Stomach (tissue), 19 donors: ENCODE measurements at places on chromosomes 7 and 10. TPM values are rescaled to one million over a fixed set of nuclear protein-coding genes. Genes with fewer than 3 reads are reported as not detected.

FAM200A gene
- 5.9 TPM for total RNA-seq

DNA sequence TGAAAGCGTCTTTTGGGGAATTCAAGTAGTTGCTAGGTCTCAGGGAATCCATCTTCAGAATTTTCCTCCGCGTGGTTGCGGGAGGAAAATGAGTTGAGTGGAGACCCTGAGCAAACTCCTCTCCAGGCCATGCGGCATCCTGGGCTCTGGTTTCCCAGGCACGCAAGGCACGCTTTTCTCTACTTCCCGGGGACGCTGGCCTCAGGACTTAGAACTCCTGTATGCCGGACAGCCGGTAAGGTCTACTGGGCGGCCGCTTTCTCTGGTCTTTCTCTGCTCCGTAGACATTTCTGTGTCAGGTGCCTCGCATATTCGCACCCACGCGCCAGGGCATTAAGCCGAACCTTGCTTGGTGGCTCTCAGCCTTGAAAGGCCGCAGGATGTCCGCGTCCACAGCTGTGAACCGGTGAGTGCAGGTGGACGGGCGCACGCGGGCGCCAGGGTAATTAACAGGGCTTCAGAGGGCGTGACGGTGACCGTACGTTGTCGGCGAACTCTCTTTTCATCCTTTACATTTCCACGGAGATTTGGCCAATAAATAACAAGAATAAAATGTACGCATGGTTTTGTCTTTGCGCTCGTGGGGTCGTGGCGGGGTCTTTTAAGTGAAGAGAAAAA lies 992 bp upstream of the RBM20 start:
- DNase-seq, result no peak

DNA sequence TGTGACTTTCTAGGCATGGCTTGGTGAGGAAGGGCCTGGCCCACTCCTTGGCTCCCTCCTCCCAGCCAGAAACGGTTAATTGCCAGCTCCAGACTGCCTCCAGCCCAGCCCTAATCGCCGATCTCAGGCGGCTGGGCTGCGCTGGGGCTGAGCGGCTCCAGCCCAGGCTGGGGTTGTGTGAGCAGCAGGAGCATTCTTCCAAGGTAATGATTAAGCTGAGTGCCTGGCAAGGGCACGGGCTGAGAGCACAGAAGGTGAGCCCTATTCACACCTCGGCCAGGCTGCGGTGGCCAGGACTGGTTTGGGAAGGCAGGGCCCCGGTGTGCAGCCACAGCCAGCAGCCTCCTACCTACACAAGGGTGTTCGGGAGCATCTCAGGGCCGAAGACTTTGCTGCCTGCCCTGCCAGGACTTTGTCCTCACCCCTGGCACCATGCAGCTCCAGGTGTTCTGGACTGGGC lies at the start of gene TMEM72:
Gene TMEM72, plus strand, starts transcription at position 257 of the 460 bp plus-strand sequence. Its CDS starts 176 bp downstream, at position 433.
- peak; percentile 92 for DNase-seq

- DNase-seq, result no peak
Measured at GRCh38 chr7:76149847-76150691, 51.6 kb upstream of the SRRM3 start.

UCMA gene
- not detected for total RNA-seq

DNA sequence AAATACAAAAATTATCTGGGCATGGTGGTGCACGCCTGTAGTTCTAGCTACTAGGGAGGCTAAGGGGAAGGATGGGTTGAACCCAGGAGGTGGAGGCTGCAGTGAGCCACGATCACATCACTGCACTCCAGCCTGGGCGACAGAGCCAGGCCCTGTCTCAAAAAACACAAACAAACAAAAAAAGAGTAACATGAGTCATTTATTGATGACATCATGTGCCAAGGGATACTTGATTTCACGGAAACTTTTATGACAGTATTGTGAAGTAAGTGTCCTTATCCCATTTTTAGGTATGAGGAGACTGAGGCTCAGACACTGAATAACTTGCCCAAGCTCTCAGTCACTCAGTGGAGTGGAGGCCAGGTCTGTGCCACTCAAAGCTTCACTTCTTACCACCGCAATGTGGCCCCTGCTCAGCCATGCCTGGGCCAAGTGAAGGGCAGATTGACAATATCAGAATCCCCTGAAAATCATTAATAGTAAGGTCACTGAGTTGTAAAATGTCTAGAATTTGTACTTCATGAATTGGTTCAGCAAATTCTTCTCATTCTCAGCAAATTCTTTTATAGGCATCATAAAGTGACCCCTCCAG lies 36.5 kb downstream of the EMX2 start:
- DNase-seq, result no peak

- no peak for DNase-seq
Measured at GRCh38 chr10:68132391-68132790, 23.1 kb downstream of the MYPN start.

DNA sequence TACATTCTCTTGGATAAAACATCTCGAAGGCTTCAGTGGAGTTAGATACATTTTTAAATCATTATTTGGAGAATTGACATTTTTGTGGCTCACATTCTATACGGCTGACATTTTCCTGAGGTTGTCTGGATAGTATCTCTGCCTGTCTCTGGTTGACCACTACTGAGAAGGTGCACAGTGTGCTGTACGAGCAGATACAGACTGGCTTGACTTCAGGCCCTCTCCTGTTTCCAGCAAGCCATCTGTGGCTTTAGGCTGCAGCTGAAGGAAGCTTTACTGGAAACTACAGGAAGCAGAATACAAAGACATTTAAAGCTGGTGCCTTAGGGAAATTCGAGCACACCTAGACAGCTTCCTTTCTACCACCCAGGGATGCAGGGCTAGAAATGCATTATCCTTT lies 39.3 kb upstream of the RSU1 start:
- no peak for DNase-seq

- DNase-seq, result no peak
Measured at GRCh38 chr7:15643000-15643705, 43.3 kb downstream of the MEOX2 start.

- no peak for DNase-seq
Measured at GRCh38 chr10:128066870-128067382, 59.3 kb downstream of the MKI67 start.

DNA sequence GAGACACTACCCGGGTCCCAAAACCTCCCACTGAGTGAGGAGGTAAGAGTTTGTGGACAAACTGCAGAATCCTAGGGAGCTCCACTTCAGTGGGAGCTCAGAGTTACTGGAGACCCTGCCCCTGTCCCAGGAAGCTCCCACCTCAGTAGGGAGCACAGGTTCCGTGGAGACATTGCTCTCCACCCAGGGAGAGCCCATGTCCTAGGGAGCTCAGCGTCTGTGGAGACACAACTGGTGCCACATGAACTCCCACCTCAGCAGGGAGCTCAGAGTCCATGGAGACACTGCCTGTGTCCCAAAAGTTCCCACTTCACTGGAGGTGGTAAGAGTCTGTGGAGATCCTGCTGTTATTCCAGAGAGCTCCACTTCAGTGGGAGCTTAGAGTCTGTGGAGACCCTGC lies 6.3 kb downstream of the MYO1G start:
- DNase-seq, result no peak

GRCh38 chr7:98369726-98370125 lies 31.2 kb downstream of the BAIAP2L1 start:
- DNase-seq, result no peak

BLNK gene
- 38.5 TPM for total RNA-seq

DNA sequence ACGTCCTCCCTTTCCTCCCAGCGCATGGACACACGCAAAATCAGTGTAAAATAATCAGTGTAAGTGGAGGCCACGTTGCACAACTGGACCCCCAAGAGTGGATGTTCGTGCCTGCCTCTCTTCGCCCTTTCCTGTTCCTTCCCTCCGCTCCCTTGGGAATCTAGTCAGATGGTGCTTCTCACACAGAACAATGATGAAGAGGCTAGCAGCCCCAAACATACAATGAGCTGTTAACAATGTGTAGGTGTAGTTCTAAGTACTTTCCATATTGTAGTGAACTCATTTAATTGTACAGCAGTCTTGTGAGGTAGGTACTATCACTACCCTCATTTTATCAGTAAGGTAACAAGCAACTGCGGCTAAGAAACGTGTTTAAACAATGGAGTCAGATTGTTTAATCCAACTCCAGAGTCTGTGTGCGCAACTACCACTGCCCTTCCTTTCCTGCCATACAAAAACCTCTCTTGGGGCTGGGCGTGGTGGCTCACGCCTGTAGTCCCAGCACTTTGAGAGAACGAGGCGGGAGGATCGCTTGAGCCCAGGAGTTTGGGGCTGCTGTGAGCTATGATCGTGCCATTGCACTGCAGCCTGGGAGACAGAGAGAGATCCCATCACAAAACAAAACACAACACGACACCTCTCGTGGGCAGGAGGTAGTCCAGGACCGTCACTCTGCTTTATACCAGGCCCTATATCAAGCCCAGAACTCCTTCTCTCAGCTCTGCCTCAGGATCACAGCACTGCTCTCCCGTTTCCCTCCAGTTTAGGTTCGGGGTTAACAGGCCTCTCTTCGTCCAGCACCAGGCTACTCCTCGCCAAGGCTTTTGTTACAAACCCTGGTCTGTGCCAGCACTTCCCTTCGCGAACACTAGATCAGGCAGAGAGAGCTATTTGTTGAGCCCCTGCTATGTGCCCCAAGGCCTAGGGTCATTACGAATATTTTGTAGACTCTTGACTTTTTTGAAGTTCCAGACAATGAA lies 1.1 kb downstream of the FKBP9 start:
- peak; percentile 54 for DNase-seq

ABI1 gene
- 13.6 TPM for total RNA-seq

GRCh38 chr10:20608503-20608902 lies 288.6 kb downstream of the NEBL start:
- DNase-seq, result no peak

- no peak for DNase-seq
Measured at GRCh38 chr7:38153515-38153914, 24.5 kb upstream of the STARD3NL start.

DNA sequence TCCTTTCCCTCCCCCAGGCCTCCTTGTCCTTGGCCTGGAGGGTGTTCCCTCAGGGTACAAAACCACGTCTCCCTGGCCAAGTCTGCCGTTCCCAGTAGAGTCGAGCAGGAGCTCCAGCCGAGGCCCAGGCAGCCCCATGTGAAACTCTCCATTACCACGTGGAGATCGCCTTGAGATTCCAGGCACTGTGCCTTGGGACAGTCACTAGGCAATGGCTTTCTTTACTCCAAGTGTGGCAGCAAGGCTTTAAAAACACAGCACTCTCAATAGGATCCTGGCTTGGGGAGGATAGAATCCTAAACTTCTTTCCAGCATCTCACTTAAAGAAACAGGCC lies 57.5 kb downstream of the PLXNA4 start:
- no peak for DNase-seq

DNA sequence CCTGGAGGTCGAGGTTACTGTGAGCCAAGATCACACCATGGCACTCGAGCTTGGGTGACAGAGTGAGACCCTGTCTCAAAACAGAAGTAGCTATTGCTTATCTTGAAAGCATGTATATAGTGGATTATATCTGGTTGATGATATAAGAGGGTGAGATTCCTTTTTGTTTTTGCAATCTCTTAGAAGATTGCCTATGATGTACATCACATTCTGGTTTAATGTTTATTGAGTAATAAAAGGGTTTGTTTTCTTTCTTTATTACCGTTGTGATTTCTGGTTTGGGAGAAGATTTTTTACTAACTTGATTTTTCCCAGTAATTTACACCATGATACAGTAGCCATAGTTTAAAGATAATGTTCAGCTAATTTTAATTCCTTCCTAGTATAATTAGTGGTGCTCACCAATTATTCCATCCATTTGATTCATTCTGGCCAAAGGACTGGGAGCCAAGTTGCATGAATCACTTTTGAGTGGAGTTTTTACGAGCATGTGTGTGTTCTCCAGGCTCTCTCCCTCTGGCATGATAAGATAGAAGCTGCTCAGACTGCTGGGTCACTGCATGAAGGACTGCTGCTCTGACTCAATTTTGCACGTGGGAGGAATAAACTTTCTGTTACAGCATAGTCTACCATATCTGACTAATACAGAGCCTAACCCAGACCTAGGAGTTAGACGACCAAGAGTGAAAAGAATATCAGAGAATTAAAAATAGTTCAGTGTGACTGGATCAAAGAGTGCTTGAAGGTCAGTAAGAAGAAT lies 13.5 kb upstream of the TSPAN13 start:
- DNase-seq, result no peak

ABCA13 gene
- 0.92 TPM for total RNA-seq

DNA sequence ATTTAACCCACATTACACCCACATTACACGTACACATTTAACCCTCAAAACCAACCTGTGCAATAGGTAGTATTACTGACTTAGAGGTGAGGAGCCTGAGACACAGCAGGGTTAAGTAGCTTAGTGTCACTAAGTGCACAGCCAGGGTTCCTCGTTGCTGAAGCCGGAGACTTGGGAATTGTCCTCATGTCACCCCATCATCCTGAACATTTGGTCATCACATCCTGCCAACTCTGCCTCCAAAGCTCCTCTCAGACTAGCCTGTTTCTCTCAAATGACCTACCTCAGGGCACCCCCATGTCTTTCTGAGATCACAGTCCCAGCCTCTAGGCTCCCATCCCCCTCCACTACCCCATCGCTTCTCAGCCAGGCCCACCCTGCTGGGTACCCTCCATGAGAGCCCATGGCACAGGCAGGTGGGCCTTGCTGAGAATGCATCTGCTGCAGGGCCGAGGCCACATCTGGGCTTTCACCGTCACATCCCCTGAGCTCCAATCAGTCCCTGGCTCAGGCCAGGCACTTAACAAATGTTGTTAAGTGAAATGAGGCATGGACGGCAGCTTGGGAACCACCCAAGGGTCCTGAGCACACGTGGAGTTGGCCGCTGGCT lies 21.1 kb upstream of the PCBD1 start:
- DNase-seq, result no peak

DNA sequence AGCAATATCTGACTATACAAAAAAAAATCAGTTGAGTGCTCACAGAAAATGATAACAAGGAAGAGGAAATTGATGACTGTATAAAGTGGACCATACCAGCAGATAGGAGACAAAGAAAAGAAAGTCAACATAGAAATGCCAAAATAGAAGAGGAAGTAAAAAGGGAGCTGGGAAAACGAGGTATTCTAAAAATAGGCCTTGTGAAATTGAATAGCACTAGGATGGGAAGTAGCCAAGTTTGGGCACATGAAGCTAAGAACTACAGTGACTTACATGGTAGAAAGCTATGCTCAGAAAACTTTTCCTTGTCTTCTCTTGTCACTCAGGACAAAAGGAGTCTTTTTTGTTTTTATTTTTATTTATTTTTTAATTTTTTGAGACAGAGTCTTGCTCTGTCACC lies 76.2 kb upstream of the APBB1IP start:
- DNase-seq, result no peak

UPP1 gene
- 2.9 TPM for total RNA-seq

DNA sequence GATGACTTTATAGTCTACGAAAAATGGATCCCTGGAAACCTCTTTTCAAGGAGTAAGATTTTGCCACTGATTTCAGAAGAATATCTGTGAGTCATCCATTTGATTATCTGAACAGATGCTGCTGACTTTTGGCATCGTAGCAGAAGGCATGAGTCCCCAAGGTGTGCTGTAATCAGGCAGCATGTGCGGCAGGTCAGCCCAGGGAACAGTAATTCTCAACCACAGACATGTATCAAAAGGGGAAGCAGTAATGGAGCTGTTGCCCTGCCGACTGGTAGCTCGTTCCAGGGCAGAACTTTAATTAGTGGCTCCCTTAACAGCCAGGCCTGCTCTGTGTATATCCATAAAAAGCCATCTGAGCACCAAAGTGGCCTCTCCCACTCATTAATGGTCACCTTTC lies 5.7 kb upstream of the VWC2 start:
- DNase-seq, result no peak

TCAF2 gene
- 2.6 TPM for total RNA-seq
